Erythroblast (primary cell): ENCODE measurements at places on chromosomes 7 and 10.

DNA sequence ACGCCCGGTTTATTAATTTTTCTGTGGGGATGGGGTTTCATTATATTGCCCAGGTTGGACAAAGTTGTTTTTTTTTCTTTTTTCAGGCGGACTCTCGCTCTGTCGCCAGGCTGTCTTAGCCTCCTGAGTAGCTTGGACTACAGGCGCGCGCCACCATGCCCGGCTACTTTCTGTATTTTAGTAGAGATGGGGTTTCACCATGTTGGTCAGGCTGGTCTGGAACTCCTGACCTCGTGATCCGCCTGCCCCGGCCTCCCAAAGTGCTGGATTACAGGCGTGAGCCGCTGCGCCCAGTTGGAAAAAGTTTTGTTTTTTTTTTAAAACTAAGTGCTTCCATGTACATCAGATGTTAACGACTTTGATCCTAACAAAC, 542 bp upstream of the ZNF394 start:
- DNase-seq, result no peak

DNA sequence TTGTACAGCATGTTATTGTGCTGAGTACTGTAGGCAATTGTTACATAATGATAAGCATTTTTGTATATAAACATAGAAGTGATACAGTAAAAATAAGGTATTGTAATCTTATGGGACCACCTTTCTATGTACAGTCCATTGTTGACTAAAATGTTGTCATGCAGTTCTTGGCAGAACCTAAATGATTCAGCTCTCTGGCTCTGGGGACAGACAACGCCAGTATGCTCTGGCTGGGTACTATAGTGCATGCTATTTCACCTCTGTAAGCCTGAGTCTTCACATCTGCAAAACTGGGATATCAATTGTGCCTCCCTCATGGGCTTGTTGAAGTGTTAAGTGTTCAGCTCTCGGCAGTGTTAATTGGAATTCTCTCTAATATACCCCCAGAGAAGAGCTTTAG, 674.3 kb downstream of the INHBA start:
- DNase-seq, result no peak

GRCh38 chr10:131946880-131947279, 34.8 kb downstream of the BNIP3 start:
- no peak for DNase-seq

DNA sequence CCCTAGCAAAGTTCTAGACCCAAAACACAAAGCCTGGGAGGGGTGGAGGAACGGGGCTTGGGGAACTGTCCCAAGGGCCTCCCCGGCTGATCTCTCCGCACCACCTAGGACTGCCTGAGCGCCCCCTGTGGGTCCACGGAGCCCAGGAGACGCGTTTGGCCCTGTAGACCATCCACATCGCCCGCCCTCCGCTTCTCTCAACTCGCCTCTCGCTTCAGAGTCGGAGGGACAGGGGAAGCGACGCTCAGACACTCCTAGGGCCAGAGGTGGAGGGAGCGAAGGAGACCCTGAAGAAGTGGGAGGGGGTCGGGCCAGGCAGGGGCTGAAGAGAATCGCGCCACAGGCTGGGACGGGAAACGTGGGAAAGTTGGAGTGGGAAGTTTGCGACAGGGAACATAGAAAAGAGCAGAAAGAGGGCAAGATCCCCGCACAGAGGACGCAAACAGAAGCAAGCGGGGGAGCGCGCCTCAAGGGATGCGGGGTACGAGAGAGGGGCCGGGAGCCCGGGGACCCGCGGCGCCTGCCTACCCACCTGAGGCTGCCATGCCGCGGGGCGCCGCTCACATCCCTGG, 378 bp downstream of the PIK3AP1 start:
- DNase-seq, result peak; percentile 86

GRCh38 chr10:91296471-91296870, 76.0 kb downstream of the PCGF5 start:
- DNase-seq, result peak; percentile 31

GRCh38 chr10:6473430-6473829, 106.6 kb downstream of the PRKCQ start:
- peak; percentile 82 for DNase-seq

- DNase-seq, result no peak
Observed at GRCh38 chr7:23558303-23558702, 26.5 kb upstream of the TRA2A start.

DNA sequence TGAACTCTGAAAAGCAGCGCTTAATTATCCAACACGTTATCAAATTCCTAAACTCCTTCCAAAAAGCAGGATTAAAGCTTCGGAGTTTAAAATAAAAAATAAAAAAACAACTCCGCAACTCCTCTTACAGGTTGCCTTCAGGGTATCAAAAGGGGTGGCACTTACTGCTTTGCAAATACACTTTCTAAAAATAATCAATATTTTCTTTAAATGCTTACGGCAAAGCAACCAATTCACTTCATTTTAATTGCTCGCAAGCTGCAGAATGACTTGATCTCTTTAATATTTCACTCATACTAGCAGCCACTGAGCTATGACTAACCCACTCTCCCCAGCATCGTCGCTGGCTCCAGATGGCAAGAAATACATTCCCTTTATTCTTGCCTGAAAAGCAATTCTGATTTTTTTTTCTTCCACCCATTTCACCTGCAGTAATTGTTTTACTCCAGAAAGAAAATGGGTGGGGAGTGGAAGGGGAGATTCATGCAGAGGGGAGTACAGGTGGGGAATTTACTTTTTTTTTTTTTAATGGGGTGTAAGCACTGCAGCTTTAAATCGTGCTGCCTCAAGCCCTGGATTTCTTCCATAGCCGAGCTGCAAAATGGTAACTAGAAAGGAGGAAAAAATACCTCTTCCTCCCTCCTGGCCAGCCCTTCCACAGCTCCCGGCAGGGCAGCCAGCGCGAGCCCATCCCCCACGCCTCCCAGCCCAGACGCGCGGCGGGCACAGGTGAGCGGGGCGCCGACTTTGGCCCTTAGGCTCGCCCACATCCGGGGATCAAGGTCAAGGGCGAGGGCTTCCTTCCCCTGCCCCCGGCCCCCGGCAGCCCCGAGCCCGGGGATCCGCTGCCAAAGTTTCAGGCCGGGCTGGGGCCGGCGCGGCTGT, 54.2 kb upstream of the FHIP2A start:
- no peak for DNase-seq

GRCh38 chr10:131591936-131592335, 280.4 kb upstream of the TCERG1L start:
- no peak for DNase-seq

DNA sequence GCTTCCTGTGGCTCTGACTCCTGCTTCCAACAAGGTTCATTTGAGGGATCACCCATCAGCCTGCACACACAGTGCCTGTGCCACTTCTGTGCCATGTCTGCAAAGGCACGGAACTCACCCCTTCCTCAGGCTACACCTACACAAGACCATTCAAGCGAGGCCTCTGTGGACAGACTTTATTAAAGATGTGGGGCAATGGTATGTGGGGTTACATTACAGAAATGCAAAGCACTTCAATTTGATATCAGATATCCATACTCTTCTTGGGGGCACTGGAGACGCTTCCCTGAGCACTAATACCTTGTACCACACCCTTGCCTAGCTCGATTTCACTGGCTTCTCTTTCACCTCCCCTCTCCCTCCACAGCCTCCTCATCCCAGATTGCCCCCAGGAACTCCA, 84.4 kb upstream of the FGL2 start:
- DNase-seq, result no peak

GRCh38 chr10:95374597-95375209, 83.9 kb upstream of the PDLIM1 start:
- DNase-seq, result peak; percentile 92

DNA sequence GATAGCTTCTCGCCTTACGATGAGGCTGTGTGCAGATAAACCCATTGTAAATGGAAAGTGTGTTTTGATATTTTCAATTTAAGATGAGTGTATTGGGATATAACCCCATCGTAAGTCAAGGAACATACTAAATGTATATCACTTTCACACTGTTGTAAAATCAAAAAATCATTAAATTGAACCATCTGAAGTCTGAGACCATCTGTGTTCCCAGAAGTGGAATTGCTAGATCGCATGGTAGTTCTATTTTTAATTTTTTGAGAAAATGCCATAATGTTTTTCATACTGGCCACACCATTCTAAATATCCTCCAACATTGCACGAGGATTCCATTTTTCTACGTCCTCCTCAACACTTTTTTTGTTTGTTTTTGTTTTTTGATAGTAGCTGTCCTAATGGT, 209.1 kb upstream of the MTPN start:
- DNase-seq, result no peak

GRCh38 chr7:66758950-66759628, 18.6 kb downstream of the RABGEF1 start:
- no peak for DNase-seq

- no peak for DNase-seq
Observed at GRCh38 chr10:21285207-21285606, 240.3 kb downstream of the SKIDA1 start.

DNA sequence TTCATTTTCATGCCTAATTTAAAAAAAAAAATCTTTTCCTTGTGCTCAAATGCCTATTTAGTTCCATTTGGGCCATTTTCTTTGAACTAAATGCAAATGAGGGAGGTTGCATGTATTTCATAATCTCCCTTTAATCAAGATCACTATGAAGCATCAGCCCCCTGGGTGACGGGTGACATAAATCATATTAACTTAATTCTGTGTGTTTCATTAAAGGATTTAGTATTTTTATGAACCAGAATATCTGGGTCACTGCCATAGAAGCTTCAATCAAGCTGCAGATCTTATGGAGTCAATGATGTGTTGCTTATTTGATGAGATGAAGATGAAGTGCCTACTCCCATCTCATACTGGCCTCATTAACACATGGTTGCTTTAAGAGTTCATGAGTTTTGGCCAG, 301.9 kb upstream of the PRKCQ start:
- no peak for DNase-seq

DNA sequence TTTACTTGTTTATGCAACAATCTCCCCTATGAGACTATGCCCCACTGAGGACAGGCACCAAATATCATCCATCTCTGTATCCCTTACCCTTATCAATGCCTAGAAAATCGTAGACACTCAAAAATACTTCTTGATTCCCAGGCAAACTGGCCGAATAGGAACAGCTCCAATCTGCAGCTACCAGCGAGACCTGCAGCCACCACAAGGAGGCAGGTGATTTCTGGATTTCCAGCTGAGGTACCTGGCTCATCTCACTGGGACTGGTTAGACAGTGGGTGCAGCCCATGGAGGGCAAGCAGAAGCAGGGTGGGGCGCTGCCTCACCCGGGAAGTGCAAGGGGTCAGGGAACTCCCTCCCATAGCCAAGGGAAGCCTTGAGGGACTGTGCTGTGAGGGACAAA, 10.8 kb upstream of the PPP1R3C start:
- DNase-seq, result no peak

DNA sequence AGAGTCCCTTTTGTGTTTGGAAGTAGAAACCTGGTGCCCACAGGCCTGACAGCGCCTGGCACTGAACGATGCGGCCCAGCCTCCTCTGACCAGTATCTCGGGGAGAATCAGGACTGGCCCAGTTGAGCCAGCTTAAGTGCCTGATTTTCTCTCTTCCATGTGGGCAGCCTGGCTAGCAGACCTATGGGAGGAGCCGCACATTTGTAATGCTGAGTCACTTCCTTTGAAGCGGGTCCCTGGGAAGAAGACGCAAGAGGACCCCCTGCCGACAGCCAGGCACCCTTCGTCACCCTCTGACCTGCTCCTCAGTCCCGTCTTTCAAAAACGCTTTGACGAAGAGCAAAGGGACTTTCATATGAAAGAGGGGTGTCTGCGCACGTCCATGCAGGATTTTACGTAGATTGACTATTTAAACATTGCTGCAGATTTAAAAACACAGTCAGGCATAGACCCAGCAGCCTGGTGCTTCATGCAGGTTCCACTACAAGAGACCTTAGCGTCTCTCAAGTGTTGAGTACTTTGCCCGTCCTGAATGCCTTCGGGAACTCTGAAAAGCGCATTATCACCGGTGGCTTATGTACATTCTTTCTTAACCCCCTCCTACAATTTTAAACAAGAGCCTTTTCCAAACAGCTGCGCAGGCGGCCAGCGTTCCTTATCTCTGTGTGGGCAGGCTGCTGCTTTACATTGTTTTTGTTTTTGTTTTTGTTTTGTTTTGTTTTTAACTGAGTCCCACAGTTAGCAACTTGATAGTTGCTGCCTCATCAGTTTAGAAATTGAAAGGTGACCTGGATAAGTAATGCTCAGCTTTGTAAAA, 36.5 kb upstream of the AP5Z1 start:
- DNase-seq, result peak; percentile 36
